ENCODE measurements at places on chromosomes 13 and 19.

- DNase-seq: peak; percentile 90
These were observed 115.5 kb downstream of the CYSLTR2 start for GRCh38 chr13:48769107-48769704.

- DNase-seq: peak; percentile 93
These were observed at the start of gene ZNF709 for GRCh38 chr19:12484371-12485051. TSS of gene ZNF709 (minus strand) at chr19:12484816. CDS start at chr19:12484657, 159 bp downstream.

GRCh38 chr13:110129076-110129475 is 177.9 kb downstream of the COL4A1 start:
- no peak for DNase-seq

- peak; percentile 35 for DNase-seq
These were observed 156.6 kb downstream of the TM9SF2 start for GRCh38 chr13:99657848-99658260.

- DNase-seq: no peak
These were observed 104.2 kb downstream of the RAP2A start for GRCh38 chr13:97538203-97538602.

DNA sequence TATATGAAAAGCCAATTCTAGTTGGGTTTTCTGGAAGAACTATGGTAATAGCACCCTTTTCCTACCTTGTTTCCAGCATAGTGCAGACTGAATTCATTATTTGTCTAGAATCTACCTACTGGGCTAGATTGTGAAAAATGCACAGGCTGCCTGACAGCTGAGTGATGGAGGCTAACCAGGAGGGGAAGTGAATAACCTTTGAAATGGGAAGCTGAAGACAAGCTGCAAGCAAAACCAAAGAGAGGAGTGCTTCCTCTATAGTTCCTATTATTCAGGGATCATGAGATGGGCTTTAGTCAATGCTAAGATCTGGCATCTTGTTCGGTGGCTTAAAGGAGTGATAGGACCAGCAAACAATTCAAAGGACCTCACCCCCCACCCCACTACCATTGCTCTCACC is 26.9 kb downstream of the MZT1 start:
- no peak for DNase-seq

DNA sequence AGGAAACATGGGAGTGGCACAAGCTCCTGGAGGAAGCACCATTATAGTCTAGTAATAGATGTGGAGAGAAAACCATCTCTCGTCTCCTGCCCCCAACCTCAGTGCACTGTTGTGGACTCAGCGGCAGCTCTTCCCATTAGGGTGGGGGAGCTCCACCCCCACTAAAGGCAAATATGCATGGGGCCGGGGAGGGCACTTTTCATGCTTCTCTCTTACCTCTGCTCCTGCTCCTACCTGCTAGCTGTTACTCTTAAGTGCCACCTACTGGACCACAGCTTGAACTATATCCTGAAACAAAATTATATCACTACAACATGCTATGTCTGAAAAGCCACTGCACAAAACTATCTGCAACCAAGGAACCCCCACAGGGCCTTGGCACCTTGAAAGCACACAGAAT is 112.6 kb upstream of the DACH1 start:
- no peak for DNase-seq

- DNase-seq: no peak
These were observed 407.8 kb downstream of the LIG4 start for GRCh38 chr13:107807306-107808073.

DNA sequence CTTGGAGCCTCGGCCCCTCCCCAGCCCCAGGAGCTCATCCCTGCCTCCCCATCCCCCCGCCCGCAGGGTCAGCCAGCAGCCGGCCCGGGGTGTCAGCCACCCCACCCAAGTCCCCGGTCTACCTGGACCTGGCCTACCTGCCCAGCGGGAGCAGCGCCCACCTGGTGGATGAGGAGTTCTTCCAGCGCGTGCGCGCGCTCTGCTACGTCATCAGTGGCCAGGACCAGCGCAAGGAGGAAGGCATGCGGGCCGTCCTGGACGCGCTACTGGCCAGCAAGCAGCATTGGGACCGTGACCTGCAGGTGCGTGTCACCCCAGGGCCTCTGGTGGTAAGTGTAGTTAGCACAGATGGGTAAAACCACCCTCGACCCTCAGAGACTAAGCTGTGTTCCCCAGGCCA is 13.8 kb downstream of the MAP1S start:
- no peak for DNase-seq

- DNase-seq: no peak
These were observed 2.2 kb downstream of the CEACAM19 start for GRCh38 chr19:44673510-44673909.
